Progenitor cell of endocrine pancreas (in vitro differentiated cells): ENCODE measurements at places on chromosomes 2 and 18. TPM values are rescaled to one million over a fixed set of nuclear protein-coding genes. Genes with fewer than 3 reads are reported as not detected.

DNA sequence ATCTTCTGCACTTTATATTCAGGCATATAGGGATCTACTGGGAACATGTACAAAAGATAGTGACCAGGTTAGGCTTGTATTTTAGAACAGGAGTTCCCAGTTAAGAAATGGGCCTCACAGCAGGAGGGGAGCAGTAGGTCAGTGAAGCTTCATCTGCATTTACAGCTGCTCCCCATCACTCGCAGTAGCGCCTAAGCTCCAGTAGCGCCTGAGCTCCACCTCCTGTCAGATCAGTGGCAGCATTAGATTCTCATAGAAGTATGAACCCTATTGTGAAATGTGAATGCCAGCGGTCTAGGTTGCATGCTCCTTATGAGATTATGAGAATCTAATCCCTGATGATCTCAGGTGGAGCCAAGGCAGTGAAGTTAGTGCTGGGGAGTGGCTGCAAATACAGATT lies 224.4 kb upstream of the CYRIA start:
- no peak for DNase-seq

DNA sequence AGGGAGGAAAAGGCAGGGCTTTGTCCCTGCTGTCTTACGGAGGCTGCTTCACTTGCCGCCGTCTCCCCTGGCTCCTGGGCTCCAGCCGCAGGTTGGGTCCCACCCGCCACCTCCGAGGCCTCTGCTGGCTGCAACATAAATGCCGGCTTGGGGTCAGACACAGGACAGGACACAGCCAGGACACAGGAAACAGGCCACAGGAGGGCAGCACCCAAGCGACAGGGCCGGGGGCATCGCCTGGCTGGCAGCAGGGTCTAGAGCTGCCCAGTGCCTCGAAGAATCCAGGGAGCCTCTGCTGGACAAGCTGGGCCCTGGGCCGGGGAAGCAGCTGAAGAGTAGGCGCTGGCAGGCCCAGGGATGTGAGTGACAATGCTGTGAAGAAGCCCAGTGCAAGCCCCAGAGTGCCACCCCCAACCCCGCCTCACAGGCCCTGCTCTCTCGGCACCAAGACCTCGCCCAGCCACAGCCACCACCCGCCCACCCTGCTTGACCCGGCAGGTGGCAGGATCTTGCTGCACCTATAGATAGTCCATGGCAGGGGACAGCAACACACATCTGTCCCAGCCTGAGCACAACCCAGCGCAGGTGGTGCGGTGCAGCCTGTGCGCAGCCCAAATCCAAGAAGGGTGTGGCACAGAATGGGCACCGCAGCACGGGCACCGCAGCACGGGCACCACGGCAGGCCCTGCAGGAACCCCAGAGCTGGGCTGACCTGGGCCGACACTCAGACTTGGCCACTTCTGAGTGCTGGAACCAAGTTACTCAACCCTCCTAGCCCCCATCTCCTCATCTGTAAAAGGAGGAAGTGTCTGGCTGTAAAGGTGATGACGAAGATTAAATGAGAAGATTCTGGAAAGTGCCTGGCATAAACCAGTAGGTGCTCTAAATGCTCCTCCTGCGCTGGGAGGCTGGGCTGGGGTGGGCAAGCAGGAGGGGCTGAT lies 55.6 kb downstream of the BIN1 start:
- no peak for DNase-seq

- DNase-seq, result no peak
These were observed 731.5 kb downstream of the LRP1B start for GRCh38 chr2:141399270-141399669.

GRCh38 chr2:139872032-139872431 lies 1091.8 kb upstream of the NXPH2 start:
- no peak for DNase-seq

- no peak for DNase-seq
These were observed 44.5 kb upstream of the CHN1 start for GRCh38 chr2:175049661-175050060.

GRCh38 chr2:112577756-112578155 lies 6.7 kb upstream of the CHCHD5 start:
- no peak for DNase-seq

DNA sequence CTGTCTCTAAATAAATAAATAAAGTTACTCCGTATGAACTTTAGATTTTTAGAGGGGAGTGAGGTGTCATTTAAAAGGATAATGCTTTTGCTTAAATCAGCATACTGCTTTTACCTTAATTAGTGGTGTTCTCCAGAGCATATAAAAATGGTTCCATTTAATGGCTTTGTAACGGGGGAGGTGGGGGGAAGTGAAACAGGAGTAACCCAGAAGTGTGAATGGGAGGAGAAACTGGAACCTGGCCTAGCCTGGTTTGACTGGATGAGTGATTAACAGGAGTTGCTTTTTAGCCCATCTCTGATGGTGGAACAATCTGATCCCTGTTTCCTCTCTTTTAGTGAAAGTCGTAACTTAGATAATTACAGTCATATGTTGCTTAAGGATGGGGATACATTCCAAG lies 1.6 kb downstream of the CNDP2 start:
- no peak for DNase-seq

DNA sequence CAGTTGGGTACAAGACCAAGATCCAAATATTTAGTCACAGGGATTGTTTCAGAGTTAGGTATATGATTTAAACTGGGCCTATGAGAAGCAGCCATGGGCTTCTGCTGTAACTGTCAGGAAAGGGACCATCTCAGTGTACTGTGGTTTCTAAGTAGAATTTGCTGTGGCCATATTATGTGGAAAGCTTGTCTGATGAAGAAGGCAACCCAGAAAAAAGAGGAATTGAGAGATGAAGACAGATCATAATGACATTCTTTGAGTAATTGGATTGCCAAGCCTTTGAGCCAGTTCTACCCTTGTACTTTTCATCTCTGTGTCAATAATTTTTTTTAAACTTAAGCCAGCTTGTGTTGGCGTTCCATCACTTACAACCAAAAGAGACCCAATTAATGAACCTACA lies 259.6 kb downstream of the NUP35 start:
- DNase-seq, result no peak

GRCh38 chr2:170005702-170006101 lies 172.2 kb upstream of the MYO3B start:
- no peak for DNase-seq

Gene RAD51AP2
- 0.07 and 0.13 TPM in 2 replicates for total RNA-seq

Gene MGAT4A
- total RNA-seq, result 33.5 and 37.6 TPM in 2 replicates

Gene PSTPIP2
- 6.1 and 7.0 TPM in 2 replicates for total RNA-seq

Gene KCNJ13
- 0.89 and 1.0 TPM in 2 replicates for total RNA-seq

Gene LRRTM4
- 2.3 and 3.3 TPM in 2 replicates for total RNA-seq

Gene UPP2
- total RNA-seq, result not detected in 2 replicates

Gene ABCG5
- not detected in 2 replicates for total RNA-seq
